ENCODE measurements at places on chromosomes 3 and 15.

DNA sequence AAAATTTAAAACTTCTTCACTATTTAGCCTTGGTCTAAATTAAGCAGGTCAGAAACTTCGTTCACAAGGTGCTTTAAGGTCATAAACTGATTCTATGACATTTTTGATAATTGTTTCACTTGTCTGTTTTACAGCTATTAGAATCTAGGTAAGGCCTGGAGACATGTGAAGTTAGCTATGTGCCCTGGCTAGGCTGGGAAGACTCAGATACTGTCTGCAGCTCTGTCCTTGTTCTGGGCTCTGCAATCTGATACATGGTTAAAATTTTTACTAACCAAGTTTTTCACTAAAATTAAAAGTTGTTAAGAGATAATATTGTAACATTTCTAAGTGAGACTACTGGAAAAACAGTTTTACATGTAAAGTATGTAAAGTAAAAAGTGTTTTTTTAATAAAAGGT lies 479.6 kb upstream of the EPHA6 start:
- DNase-seq = no peak

DNA sequence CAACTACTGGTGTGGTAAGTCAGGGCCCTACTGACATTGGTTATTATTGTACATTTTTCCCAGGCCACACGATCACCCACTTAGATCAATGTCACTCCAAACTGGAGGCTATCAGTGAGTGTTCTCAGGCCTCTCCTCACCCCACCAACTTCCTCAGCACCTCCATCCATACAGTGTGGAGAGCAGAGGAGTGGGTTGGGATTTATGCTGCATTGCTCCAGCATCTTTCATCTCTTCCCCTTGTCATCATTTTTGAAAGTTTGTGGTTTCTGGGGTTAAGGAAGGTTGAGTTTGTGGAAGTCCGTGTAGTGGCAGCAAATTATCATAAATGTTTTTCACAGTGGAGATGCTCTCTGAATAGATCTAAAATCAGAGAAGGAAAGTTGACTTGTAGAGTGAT lies 60.2 kb downstream of the TLNRD1 start:
- DNase-seq = no peak

DNA sequence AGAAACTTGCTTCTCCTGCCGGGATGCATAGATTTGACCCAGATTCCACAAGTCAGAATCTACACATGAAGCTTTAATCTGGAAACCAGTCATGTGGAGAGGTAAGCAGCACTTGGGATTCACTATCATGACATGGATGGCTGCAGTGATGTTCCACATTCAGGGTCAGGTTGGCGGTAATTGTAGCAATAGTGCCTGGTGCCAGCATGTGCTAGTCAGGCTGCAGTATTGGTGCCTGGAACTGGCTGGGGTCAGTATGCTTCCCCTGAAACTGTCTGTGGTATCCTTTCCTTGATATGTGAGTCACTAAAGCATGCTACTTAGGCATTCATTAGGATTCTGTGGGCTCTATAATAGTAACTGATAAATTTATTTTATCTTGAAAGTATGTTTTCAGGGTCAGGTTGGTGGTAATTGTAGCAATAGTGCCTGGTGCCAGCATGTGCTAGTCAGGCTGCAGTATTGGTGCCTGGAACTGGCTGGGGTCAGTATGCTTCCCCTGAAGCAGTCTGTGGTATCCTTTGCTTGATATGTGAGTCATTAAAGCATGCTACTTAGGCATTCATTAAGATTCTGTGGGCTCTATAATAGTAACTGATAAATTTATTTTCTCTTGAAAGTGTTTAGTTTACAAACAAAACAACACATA lies 1439.2 kb downstream of the ZPLD1 start:
- DNase-seq = no peak

DNA sequence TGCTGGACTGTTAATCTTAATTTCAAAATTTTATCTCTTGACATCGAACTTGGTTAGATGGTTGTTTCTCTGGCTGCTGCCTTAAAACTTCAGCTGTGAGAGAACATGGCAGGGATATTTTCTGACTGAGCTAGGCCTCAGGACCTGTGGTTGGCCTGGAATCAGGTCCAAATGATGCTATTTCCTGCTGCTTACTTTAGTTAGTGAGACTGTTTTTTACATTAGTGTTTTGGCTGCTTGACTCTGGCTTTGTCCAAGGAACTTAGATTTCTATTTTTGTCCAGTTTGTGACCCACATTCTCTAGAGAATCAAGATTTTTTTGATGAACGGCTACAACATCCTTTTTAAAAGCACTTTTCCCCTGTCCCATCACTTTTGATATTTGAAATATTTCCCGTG lies 497.9 kb upstream of the SGO1 start:
- DNase-seq = no peak

DNA sequence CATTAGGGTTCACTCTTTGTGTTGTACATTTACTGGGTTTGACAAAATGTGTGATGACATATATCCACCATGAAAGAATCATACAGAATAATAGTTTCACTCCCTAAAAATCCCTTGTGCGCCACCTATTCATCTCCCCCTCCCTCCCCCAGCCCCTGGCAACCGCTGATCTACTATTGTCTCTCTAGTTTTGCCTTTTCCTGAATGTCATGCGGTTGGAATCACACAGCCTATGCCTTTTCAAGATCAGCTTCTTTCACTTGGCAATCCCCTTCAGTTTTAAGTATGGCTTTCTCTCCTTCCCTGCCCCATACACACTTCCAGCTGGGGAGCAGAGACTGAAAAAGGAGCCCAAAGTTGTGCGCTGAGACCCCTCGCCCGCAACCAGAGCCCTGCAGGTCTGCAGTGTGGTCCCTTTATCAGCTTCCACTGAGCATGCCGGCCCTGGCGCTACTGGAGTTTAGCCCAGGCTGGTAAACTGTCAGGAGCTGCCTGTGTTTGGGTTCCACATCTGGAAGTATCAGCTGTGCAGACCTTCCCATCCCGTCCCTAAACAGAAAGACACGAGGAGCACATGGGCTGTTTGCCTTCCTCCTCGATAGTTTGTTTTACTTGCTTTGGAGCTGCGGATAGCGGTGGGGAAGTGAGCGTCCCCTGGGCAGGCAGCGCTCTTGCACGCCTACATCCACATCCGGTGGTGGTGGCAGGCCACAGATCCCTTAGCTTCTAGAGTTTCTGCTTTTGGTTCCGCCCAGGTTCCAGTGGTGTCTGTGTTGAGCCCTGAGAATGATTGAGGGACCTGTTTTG lies 12.3 kb downstream of the BOC start:
- DNase-seq = no peak

DNA sequence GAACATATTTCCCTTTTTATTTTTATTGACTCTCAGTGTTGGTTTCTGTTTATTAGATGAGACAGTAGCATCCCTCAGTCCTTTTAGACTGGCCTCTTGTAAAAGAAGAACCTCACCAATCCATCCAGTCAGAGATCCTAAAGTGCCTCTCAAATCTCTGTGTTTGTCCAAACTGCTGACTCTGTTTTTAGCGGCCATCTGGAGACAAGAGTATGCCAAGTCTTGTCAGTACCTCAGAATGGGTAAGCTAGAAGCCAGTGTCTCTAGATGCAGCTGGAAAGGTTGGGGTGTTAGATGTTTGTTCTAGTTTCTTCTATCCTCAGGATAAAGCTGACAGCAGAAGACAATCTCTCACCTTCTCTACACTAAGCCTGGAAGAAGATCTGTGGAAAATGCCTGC lies 537.7 kb upstream of the ZNF385D start:
- no peak for DNase-seq

DNA sequence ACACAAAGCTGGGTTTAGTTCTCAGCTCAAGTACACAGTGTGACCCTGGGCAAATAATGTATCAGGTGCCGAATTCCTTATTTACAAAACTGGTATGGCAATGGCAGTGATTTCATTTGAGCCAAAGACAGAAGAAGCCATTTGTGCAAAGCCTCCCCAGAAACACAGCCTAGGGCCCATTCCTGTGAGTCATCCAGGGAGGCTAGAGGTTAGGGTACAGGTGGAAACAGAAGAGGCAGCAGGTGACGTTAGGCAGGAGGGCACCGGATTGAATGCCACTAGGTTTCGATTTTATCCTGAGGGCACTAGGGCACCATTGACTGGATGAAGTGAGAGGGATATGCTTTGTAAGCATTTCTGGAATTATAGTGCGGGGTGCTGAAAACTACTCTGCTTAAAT lies 766.9 kb upstream of the NR2F2 start:
- DNase-seq = no peak

GRCh38 chr3:113628788-113629187 lies 67.7 kb downstream of the USF3 start:
- no peak for DNase-seq

DNA sequence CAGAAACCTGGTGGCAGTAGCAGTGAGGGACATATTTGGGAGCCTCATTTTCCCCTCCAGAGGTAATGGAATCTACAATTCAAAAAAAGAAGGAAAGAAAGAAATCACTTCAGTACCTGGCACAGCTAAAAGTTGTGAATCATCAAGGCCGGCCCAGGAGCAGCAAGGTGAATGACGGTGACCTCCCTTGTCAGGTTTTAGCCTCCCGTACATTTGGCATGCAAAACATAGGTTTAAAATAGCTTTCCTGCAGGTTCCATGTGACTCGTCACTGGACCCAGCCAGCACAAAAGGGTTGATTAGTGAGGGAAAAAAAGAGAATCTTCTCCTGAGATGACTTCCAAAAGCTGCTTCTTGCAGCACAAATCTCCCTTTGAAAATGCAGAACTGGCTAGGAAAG lies 394.2 kb downstream of the LSAMP start:
- DNase-seq = no peak

- no peak for DNase-seq
Observed at GRCh38 chr3:177349384-177349783, 152.1 kb upstream of the TBL1XR1 start.

GRCh38 chr3:73926360-73927202 lies 301.8 kb upstream of the PDZRN3 start:
- DNase-seq = no peak

- no peak for DNase-seq
Observed at GRCh38 chr3:171213178-171213577, 186.7 kb upstream of the SLC2A2 start.

DNA sequence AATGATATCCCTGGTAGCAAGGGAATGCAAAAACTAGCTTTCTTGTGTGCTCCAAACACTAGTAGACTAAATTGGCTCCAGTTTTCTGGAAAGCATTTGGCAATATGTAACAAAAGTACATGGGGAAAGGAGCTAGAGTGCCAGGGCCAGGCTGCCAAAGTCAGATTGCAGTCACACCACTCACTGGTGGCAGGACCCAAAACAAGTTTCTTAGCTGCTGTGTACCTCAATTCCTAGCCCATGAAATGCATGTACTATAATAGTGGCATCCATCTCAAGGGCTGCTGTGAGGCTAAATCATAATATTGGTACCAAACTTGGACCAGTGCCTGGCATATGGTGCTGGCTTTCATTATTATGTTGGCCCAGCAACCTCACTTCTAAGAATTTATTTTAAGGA lies 49.3 kb downstream of the CLDN18 start:
- DNase-seq = no peak

DNA sequence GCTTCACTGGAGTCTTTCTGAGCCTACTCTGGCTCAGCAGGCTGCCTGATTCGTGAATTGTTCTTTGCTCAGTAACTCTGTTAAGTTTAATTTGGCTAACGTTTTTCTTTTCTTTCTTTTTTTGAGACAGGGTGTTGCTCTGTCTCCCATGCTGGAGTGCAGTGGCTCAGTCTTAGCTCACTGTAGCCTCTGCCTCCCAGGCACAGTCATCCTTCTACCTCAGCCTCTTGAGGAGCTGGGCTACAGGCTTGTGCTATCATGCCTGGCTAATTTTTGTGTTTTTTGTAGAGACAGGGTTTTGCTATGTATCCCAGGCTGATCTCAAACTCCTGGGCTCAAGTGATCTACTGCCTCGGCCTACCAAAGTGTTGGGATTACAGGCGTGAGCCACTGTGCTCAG lies 165.0 kb downstream of the PEX5L start:
- DNase-seq = no peak

DNA sequence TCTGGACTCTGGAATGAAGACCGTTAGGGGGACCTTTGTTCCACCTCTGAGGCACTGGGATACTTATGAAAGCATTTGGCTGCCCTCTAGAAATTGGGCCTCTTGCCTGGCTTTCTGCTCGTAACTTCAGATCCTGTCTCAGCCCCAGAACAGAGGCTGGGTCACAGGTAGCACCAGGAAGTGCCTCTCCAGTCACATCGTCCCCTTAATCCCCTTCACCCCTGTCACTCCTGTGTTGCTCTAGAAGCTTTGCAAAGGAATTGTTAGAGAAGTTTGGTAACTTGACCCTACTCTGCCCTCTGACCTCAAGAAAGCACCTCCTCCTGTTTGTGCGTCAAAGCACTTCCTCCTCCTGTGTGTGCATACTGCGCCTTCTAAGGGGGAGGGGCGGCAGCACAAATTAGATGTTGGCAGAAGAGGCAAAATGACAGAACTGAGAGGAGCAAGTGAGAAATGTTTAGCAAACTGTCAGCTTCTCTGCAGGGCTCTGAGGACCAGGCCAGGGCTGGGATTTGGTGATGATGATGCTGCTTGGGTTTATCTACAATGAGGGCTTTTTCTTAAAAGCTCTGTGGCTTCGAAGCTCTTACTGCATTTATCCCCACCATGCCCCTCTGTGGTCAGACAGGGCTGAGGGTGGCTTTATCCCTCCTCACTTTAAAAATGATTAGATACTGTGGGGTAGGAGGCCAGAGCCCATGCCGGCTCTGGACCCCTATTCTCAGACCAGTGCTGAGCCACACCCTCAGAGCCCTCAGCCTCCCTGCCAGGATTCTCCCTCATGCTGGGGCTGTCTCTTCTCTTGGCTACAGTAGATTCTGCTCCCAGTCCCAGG lies 76.2 kb downstream of the LARS2 start:
- no peak for DNase-seq

DNA sequence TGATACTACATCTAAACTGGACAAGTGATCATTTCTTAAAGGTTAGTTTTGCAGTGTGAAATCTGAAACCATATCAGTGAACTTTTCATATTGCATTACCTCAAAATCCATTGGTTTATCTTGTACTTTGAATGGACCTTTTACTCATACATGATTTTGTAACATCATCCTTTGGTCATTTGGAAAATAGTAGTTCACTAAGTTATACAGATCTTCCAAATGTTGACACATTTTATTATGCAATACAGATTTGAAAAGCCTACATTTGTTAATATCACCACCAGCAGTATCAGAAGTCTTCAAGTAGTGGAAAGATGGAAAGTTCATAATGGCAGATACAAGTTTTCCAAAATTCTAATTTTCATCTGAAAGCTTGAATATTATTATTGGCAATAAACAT lies 64.0 kb upstream of the CDV3 start:
- no peak for DNase-seq

GRCh38 chr3:21839176-21839575 lies 88.2 kb upstream of the ZNF385D start:
- DNase-seq = no peak

- DNase-seq = no peak
Observed at GRCh38 chr3:16908016-16908807, 23.5 kb downstream of the PLCL2 start.

DNA sequence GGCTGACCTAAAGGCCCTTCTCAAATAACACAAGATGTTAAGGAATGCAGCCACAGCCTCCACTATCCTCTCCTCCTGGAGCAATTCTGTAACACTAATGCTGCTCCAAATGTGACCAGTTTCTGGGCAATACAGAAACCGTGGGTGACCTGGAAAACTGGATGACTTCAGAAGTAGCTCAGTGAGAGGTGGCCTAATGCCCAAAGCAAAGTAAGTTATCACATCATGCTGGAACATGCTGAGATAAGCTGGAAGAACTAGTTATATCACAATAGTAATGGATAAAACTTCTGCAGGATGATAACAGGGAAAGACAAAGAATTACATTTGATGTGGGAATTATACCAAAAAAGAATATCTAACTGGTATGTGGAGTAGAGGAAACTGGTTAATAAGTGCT lies 72.0 kb downstream of the DHX30 start:
- DNase-seq = no peak

GRCh38 chr15:79495775-79496174 lies 63.6 kb downstream of the MINAR1 start:
- DNase-seq = no peak
